Left ventricle myocardium superior (tissue), 1 donor: ENCODE measurements at places on chromosomes 7 and 10. TPM values are rescaled to one million over a fixed set of nuclear protein-coding genes. Genes with fewer than 3 reads are reported as not detected.

DNA sequence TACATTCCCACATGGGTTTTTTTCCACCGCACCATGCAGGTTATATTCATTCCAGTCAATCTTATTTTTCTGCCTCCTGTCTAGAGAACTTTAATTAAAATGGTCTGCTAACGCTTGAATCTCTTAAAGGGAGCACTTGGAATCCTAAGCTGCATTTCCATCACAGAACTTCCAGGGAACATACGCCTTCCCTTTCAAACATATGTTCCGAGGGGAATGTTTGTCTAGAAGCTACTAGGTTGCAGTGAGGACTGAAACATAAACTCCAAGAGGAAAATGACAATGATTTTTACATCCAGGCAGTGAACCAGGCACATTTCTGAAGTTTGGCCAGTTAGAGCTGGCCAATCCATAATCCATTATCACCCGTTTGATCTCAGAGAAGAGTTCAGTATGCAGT, 375.5 kb upstream of the NRP1 start:
- no peak for DNase-seq

- DNase-seq = peak; percentile 43
Observed at GRCh38 chr10:31580646-31581045, 261.6 kb downstream of the ZEB1 start.

- no peak for DNase-seq
Observed at GRCh38 chr10:74018241-74018640, 20.3 kb downstream of the VCL start.

- DNase-seq = no peak
Observed at GRCh38 chr7:7263297-7264230, 81.2 kb downstream of the C1GALT1 start.

DNA sequence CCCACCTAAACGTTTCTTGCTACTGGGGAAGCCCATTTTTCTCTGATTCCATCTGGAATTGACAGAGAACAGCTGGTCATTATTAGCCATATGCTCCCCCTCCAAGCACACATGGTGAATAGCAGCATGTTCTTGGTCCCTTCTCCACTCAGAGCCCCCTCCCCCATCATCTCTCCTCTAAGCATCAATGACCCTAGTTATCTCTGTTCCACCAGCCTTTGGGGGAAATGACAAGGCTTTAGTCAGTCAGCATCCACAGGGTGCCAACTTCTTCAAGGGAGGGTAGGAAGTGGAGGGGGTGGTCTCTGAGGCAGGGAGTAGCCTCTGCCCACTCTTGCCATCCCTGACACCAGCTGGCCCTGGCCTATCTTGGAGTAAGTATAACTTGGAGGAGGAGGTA, 163.1 kb downstream of the UBE2H start:
- no peak for DNase-seq

- DNase-seq = no peak
Observed at GRCh38 chr10:118101501-118101900, 54.8 kb upstream of the RAB11FIP2 start.

CLIP2 gene
- 6.9 TPM for total RNA-seq

HOXA7 gene
- not detected for total RNA-seq

NEUROD6 gene
- not detected for total RNA-seq

LRRC18 gene
- total RNA-seq = not detected

SUN3 gene
- not detected for total RNA-seq

PKD1L1 gene
- 2.8 TPM for total RNA-seq
